ENCODE measurements at places on chromosomes 13 and 19. TPM values are rescaled to one million over a fixed set of nuclear protein-coding genes. Genes with fewer than 3 reads are reported as not detected.

FAAP24 gene
- total RNA-seq = 5.7 TPM

CAMSAP3 gene
- 0.05 TPM for total RNA-seq

OR4F17 gene
- not detected for total RNA-seq

NMRK2 gene
- total RNA-seq = not detected

EPS8L1 gene
- total RNA-seq = 4.6 TPM

PTPRS gene
- 106 TPM for total RNA-seq
